HFFc6 (cell line): ENCODE measurements at places on chromosomes 12 and 14.

DNA sequence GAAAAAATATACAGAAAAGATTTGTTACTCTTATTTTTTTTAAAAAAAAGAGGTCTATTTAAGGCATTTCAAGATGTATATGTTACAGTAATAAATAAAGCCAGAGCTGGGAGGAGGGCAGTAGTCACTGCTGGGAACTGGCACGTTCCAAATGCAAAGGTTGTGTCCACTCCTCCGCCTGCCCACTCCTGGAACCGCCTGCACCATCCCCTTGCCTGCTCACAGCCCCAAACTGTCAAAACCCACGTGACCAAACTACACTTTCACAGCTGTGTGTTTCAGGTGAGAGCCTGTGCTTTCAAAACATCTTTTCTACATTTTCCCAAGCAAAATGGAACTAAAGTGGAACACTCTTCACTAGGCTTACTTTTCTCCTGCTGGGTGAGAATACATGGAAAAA lies 160.4 kb downstream of the TTC7B start:
- no peak for DNase-seq

GRCh38 chr14:94423453-94424056 lies 29.0 kb downstream of the SERPINA11 start:
- peak; percentile 43 for DNase-seq

GRCh38 chr14:66425402-66425801 lies 60.8 kb upstream of the CCDC196 start:
- no peak for DNase-seq

DNA sequence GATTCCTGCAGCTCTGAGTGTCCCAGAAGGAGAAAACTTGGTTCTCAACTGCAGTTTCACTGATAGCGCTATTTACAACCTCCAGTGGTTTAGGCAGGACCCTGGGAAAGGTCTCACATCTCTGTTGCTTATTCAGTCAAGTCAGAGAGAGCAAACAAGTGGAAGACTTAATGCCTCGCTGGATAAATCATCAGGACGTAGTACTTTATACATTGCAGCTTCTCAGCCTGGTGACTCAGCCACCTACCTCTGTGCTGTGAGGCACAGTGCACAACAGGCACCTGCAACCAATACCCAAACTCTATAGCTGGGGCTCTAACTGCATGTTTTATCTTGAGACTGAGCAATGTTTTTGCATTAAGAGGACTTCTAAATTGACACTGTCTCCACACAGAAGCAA lies 379.2 kb upstream of the OR4E1 start:
- no peak for DNase-seq

DNA sequence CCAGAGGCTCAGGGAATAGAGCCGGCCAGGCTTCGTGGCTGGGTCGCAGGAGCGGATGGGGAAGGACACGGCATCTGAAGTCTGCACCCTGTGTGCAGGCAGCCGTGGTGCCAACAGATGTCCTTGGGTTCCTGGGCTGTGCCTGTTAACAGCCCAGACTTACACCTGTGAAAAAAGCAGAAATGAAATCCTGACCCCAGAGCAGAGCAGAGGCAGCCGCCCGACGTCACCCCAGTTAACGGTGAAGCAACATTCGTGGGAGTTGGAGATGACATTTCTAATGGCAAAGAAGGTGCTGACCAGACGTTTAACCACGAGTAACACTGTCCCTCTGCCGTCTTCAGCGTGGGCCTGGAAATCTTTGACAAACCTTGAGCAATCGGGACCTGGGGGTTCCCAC lies 200.3 kb upstream of the DIO3 start:
- no peak for DNase-seq

DNA sequence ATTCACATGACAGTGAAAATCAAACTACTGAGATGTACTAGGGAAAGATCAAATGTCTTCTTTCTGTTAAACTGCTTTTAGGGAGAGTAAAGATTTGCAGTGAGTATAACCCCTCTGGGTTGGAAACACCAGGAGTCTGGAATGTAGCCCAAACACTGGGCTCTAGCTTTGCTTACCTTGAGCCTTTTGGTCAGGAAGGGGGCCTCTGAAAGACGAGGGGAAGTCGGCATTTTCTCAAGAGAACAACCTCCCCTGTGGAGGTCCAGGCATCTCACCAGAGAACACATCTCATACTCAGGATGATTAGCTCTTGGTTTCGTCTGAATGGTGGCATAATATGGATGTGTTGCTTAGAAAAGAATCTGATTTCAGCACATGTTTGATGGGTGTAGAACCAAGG lies 169.0 kb downstream of the ZFP36L1 start:
- DNase-seq: no peak

- DNase-seq: no peak
These were observed 39.5 kb downstream of the PROX2 start for GRCh38 chr14:74836251-74836960.

- DNase-seq: no peak
These were observed 42.9 kb upstream of the TSPAN8 start for GRCh38 chr12:71200706-71201105.

DNA sequence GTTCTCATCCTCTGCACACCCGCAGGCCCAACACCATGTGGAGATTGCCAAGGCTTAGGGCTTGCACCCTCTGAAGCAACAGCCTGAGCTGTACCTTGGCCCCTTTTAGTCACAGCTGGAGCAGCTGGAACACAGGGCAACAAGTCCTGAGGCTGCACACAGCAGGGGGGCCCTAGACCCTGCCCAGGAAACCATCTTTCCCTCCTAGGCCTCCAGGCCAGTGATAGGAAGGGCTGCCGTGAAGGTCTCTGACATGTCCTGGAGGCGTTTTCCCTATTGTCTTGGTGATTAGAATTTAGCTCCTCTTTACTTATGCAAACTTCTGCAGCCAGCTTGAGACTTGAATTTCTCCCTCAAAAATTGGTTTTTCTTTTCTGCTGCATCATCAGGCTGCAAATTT lies 373.5 kb upstream of the CLEC14A start:
- DNase-seq: no peak

- DNase-seq: no peak
These were observed 136.2 kb upstream of the PDZRN4 start for GRCh38 chr12:41051954-41052353.

GRCh38 chr14:30267141-30267540 lies 291.8 kb upstream of the G2E3 start:
- DNase-seq: peak; percentile 17

DNA sequence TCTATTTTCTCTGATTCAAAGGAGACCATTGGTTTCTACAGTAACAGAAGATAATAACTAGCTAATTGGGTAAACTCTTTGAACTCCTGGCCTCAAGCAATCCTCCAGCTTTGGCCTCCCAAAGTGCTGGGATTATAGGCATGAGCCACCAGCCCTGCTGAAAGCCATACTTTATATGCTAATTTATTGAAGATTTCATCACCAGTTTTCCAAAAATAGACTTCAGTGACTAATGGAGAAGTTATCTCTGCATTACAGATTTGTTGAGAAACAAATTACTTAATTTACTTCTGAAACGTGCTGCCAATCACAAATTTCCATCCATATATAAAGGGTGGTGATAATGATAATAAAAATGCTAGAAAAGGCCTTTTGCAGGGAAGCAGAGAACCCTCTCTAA lies 1758.1 kb upstream of the SEL1L start:
- DNase-seq: no peak

GRCh38 chr14:24053548-24054323 lies 1.9 kb downstream of the CARMIL3 start:
- DNase-seq: no peak

DNA sequence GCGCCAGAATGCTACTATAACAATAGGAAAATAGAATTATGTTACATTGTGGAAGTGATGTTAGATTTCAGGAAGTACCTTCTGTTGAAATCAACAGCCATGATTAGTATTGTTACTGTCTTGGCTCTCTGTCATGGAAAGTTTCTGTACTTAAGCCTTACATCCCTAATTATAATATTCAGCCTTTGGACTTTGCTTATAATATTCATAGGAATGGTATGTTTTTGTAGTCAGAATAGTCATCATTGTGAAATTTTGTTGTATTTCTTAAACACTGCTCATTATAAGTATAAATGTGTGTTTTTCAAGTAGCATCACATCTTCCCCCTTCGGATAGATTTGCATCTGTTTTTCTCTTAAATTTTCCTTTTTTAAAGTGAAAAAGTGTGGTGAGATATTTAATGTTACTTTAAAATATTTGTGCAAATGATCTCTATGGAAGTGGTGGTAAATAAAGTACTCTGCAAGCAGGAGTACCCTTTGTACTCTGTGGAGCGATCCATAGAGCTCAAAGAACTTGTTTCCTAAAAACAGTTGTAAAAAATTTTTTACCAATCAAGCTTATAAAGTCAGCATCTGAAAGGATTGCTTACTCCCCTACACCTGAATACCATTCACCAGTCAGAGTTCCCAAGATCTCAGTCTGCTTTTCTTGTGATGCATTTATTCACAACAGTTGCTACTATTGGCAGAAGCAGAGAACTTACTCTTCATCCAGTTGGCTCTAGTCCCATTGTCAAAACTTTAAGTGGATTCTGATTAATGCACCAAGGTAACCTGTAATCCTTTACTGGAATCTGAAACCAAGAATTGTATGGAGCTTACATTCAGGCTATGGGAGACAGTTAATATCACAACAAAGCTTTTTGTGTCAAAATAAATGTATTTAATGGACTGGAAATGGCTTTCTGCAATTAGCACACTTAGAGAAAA lies 87.8 kb downstream of the RIC8B start:
- DNase-seq: peak; percentile 80

GRCh38 chr14:97602438-97603117 lies 805.4 kb downstream of the VRK1 start:
- DNase-seq: no peak

- no peak for DNase-seq
These were observed 221.8 kb downstream of the TMEM121 start for GRCh38 chr14:105748204-105748578.

GRCh38 chr12:113120670-113121370 lies 14.7 kb downstream of the RASAL1 start:
- DNase-seq: no peak

DNA sequence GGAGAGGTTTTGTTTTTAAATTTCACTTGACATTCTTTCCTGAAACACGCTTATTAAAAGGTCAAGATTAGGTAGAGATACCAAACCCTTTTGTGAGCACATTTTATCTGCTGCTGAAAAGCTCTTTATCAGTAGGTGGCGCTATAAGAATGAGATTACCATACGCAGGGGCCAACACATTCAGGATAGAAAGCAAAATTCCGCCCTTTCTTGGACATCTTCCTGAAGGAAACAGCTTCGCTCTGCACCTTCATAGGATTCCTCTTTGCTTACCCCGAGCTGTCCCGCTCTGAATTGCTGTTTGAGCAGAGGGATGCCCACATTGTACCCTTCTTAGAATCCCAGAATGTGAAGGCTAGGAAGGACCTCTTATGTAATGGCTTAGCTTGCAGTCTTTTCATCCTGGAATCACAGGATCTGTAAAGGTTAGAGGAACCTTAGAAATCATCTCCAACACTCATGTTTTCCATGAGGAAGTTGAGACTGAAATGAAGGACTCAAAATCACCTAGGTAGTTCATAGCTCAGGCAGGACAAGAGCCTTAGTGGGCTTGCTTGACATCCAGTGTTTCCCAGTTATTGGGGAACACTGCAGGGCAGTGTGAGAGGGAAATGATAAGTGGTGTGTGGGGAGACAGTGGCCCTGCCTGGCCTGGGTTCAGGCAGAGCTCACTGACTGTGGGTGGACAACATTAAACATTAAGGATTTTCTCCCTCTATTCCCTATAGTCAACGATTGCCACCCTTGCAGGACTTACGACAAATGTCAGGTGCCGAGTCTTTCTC lies 38.7 kb upstream of the CRY1 start:
- DNase-seq: peak; percentile 52

DNA sequence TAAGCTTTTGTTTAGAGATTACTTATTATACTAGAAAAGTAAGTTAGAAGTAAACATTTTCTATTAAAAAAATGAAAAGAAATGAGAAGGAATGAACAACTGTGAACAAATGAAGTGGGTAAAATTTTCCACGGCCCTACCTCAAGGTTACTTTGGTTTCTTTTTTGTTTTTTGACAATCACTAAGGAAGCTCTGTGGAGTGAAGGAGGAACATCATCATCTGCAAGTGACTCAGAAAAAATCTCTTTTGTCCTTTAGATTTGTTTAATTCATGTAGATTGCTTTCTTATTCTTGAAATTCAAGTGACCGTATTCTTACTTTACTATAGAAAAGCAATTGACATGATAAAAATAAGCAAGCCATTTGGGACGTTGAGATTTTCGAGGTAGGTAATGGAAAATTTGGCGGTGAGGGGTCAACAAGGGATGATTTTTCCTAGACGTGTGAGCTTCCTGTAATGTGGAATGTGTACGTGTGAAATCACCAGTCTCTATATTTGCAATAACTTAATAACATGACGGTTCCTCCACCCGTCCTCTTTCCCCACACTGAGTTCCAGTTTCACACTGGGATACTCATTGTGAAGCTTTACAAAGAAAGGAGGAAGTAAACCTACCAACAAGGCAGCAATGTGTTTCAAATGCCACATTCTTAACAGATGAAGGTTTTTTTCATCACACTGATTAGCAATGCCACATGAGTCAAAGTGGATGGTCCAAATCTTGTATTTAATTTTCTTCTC lies 62.3 kb upstream of the EGLN3 start:
- DNase-seq: no peak

DNA sequence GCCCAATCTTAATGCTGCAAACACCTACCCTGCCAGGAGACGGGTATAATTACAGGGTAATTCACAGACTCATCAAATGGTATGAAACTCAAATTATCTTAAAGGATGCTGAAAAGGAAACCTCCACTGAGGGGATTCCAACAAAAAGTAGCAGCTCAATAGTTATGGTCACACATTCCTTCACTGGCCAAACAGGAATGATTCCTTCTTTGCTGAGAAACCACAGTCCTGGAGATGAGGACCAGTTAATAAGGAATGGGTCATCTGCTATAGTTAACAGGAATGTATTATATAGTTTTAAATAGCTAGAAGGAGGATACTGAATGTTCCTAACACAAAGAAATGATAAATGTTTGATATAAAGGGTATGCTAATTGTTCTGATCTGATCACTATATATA lies 136.9 kb downstream of the STXBP6 start:
- DNase-seq: no peak

- no peak for DNase-seq
These were observed 72.0 kb downstream of the BMP4 start for GRCh38 chr14:53884601-53885000.

GRCh38 chr12:49273726-49274395 lies 9.0 kb downstream of the TUBA1C start:
- DNase-seq: no peak

GRCh38 chr14:65847075-65847847 lies 434.7 kb downstream of the FUT8 start:
- no peak for DNase-seq

GRCh38 chr14:105201156-105201924 lies 20.2 kb upstream of the NUDT14 start:
- DNase-seq: no peak
